A673 (cell line): ENCODE measurements at places on chromosomes 5 and 9. TPM values are rescaled to one million over a fixed set of nuclear protein-coding genes. Genes with fewer than 3 reads are reported as not detected.

DNA sequence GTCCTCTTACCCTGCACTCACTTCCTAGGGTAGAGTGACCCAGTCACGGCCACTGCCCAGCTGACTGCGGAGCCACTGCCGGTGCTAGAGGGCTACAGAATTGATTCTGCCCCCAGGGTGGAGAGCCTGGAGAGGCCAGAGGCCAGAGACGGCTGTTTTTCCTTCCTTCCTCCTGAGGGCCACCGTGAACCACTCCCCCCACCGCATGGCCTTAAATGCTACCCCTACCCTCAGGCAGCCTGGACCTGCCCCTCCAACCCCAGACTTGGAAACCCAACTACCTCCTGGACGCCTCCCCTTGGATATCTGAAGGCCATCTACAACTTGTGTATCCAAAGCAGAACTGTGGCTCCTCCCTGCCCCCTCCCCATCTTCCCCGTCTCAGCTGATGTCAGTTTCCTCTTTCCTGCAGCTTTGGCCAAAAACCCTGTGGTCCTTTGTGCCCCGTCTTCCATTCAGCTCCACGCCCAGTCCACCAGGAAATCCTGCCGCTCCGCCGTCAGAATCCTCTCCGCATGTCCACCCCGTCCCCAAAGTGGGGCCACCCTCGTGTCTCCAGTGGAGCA, 16.3 kb downstream of the SH2D3C start:
- DNase-seq, result no peak

Gene SH3TC2
- total RNA-seq, result 1.3 and 2.5 TPM in 2 replicates

DNA sequence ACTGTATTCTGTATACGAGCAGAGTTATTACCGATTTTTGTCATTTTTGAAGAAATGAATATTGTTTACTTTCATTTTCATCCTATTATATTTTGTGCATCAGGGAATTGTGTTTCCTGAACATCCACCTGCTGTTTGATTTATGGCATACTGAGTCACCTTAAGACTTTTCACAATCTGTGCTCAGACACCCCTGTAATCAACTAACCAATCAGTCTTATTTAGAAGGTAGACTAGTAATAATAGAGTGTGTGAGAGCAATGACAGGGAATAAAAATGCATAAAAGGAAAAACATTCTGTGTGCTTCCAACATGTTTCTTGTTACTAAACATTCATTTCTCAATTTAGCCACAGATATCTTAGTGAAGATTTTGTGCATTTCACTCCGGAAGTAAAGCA, 1413.6 kb upstream of the ACO1 start:
- DNase-seq, result no peak

DNA sequence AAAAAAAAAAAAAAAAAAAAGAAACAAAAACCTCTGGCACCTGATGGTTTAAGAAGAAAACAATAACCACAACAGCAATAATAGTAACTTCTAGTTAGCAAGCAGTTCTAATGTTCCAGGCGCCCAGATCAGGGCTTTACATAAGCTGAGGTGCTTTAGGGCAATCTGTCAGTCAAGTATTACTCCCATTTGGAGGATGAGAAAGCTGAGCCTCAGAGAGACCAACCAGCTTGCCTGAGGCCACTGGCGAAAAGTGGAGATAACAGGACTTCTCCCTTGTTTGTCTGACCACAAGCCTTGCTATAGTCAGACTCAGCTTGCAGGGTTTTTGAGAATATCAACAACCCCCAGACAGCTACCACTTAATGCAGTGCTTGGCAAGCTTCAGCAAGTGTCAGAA, 83.5 kb upstream of the BOD1 start:
- DNase-seq, result no peak

DNA sequence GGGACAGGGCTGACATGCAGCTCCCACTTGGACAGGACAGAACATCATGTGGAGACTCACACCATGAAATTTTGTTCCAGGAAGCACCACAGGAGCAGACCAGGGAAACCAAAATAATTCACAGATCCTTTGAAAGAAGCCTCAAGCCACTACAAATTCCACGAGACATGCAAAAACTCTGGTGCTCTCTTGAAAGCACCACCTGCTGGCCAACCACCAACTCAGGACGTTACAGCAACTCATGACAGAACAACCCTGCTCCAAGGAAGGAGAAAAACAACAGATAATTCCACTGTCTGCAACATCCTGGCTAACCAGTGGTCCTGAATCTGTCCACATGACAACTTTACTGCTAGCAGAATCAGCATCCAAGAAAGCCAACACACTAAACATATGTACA, 516.0 kb downstream of the SPATA31D1 start:
- no peak for DNase-seq

Gene RHOBTB3
- total RNA-seq, result 29.6 and 40.5 TPM in 2 replicates

- no peak for DNase-seq
Measured at GRCh38 chr5:133273661-133274596, 222.1 kb downstream of the HSPA4 start.

Gene NUTM2G
- total RNA-seq, result not detected in 2 replicates

DNA sequence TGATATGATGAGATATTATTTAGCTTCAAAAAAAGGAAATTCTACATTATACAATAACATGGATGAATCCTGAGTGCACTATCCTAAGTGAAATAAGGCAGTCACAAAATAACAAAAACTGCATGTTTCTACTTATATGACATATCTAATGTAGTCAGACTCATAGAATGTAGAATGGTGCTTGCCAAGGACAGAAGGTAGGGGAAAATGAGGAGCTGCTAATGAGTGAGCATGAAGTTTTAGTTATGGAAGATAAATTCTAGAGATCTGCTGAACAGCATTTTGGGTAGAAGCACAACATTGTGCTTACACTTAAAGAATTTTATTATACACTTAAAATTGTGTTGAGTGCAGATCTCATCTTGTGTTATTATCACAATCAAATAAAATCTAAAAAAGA, 812.4 kb downstream of the KCTD16 start:
- DNase-seq, result no peak

- peak; percentile 49 for DNase-seq
Measured at GRCh38 chr5:36177715-36178523, 26.0 kb downstream of the SKP2 start.

- DNase-seq, result peak; percentile 48
Measured at GRCh38 chr5:34609951-34610441, 46.1 kb upstream of the RAI14 start.

DNA sequence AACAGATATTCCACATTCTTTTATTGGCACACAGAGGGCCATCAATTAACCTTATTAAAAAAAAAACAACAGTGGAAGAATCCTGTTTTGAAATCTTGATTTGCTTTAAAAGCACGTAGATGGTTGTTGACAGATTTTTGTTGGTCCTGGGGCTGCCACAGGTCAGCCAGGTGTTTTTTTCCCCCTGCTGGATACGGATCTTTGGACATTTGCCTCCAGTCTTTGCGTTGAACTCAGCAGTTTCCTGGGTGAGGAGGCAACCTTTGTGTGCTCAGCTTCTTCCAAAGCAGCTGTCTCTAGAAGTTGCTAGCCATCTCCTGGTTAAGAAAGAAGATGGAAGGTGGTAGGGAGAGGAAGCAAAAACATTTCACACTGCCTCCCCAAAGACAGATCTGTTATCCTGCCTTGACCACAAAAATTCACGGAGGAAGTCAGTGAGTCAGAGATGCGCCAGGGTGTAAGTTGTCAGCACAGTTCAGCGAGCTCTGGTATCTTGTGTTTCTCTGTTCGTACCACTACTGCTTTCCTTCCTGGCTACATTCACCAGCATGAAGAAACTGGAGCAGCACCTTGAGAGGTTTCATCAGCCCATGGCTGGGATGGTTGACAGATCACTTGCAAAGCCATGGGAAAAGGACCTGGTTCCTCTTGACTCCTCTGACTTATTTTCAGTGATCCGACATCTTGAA, 207.3 kb downstream of the ARHGAP26 start:
- DNase-seq, result peak; percentile 58

DNA sequence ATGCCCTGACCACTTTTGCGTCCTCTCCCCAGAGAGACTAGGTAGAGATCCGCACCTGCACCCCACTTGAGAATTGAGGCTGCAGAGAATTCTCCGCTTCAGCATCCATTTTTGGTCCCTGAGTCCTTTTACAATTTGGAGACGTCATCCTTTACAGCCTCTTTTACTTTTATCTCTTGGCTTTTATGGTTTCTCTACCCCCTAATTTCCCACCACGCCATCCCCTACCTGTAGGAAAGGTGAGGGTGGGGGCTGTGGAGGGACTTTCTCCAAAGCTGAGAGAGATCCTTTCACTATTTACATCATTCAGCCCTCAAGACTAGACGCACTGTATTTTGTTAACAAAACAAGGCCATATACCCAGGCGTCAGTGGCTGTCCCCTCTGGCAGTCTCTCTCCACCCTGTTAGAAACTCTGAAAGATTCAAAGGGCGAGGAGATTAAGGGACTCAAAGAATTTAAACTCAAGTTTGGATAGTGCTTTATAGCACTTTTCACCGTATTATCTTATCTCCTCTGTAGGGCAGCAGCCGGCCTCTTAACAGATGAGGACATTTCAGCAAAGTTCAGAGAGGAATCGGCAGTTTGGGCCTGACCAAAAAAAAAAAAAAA, 1.7 kb downstream of the MSX2 start:
- DNase-seq, result no peak

Gene AHRR
- total RNA-seq, result 2.0 and 2.2 TPM in 2 replicates

Gene TNPO1
- total RNA-seq, result 175 and 201 TPM in 2 replicates

DNA sequence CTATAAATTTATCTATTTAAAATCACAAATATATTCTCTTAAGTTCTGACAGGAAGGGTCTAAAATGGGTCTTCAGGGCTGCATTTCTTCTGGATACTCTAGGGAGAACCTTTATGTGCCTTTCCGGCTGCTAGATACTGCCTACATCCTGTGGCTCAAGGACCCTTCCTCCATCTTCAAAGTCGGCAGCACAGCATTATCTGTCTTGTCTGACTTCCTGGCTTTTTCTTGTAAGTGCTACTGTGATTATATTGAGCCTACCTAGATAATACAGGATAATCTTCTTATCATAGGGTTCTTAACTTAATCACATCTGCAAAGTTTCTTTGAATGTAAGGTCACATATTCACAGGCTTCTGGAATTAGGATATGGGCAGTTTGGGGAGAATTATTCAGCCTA, 943.8 kb upstream of the TYRP1 start:
- no peak for DNase-seq

GRCh38 chr9:69617006-69617405, 55.2 kb downstream of the APBA1 start:
- no peak for DNase-seq

DNA sequence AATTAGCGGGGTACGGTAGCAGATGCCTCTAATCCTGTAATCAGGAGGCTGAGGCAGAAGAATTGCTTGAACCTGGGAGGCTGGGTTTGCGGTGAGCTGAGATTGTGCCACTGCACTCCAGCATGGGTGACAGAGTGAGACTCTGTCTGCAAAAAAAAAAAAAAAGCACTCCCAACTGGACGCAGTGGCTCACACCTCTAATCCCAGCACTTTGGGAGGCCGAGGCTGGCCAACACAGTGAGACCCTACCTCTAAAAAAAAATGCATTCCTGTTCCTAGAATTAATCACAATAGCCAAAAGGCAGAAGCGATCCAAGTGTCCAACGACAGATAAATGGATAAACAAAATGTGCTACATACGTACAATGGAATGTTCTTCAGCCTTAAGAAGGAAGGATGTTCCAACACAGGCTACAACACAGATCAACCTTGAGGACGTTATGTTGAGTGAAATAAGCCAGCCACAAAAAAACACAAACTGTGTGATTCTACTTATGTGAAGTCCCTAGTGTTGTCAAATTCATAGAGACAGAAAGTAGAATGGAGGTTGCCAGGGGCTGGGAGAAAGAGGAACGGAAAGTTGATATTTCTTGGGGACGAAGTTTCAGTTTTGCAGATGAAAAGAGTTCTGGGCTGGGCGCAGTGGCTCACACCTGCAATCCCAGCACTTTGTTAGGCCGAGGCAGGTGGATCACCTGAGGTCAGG, 13.8 kb downstream of the FAM78A start:
- no peak for DNase-seq

DNA sequence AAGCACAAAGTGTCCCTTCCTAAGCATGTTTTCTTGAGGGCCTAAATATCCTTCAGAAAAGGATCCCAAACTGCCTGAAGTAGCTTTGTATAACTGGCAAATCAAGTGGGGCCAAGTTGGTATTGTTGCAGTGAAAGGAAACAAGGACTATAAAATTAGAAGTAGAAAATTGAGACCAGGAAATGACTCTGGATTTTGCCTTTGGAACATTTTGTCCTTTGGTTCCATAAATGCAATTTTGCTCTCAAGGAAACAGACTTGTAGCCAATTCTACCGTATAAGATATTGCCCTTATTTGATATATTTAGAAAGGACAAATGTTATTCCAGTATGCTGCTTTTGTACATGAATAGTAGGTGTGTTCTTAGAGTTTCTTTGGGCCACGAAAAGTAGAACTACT, 34.4 kb downstream of the RABGAP1 start:
- peak; percentile 64 for DNase-seq

DNA sequence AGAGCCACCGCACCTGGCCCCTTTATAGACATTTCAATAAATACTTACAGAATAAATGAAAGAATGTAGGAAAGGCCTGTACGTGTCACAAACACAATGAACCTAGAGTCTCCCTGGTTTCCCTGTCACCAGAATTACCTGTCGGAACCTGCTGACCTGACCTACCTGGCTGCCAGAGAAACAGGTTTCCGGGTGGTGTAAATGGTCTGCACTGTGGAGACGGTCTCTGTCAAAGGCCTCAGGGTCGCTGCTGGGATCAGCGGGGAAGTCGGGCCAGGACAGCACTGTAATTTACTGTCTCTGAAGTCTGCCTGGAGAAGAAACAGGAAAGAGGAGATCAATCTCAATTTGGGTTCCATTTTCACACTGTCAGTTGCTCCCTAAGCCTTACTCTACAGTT, 9.3 kb upstream of the FRRS1L start:
- no peak for DNase-seq

- no peak for DNase-seq
Measured at GRCh38 chr5:146344155-146345118, 5.8 kb downstream of the POU4F3 start.

DNA sequence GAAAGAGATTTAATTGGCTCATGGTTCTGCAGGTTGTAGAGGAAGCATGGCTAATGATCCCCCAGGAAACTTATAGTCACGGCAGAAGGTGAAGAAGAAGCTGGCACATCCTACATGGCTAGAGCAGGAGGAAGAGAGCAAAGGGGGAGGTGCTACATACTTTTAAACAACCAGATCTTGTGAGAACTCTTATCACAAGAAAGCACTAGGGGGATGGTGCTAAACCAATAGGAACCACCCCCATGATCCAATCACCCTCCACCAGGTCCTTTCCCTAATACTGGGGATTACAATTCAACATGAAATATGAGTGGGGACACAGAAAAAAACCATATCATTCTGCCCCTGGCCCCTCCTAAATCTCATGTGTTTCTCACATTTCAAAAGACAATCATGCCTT, 147.2 kb upstream of the EPB41L4A start:
- no peak for DNase-seq

Gene ABCA1
- total RNA-seq, result 0.69 and 1.6 TPM in 2 replicates

DNA sequence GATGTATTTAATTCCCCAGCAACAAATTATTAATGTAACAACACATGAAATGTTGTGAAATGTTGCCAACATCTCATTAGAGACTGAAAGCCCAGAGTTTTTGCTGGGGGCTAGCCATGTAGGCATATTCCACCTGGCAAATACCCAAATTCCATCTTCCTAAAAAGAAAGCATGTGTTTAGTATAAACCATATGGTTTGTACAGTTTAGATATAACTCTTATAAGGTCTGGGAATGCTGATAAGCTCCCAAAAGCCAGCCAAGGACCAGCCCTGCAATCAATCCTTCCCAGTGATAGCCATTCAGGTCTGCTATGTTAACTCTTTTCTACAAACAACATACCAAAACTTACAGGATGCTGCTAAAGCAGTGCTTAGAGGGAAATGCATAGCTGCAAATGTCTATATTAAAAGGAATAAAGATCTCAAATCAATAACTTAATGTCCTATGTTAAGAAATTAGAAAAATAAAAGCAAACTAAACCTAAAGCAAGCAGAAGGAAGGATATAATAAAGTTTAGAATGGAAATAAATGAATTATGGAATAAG, 158.9 kb downstream of the AUH start:
- no peak for DNase-seq

Gene TRIM36
- total RNA-seq, result 16.8 and 17.5 TPM in 2 replicates
